Hematopoietic multipotent progenitor cell treated with erythropoietin and hydrocortisone succinate and interleukin-3 and kit ligand, for 17 days (in vitro differentiated cells): ENCODE measurements at places on chromosomes 4 and X.

DNA sequence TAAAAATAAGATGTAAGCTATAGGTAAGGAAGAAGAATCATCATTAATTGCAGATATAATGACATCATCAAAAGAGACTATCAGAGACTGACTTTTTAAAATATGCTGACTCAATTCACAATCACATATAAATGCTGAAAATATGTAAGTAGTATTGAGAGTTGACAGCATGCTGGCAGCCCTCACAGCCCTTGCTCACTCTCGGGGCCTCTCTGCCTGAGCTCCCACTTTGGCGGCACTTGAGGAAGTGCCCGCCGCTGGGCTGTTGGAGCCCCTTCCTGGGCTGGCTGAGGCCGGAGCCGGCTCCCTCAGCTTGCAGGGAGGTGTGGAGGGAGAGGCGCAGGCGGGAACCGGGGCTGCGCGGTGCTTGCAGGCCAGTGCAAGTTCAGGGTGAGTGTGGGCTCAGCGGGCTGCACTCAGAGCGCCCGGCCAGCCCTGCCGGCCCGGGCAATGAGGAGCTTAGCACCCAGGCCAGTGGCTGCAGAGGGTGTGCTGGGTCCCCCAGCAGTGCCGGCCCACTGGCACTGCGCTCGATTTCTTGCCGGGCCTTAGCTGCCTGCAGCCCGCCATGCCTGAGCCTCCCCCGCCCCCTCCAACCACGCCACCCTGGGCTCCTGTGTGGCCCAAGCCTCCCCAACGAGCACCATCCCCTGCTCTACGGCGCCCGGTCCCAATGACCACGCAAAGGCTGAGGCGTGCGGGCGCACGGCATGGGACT, 68.9 kb downstream of the RAB28 start:
- no peak for DNase-seq

DNA sequence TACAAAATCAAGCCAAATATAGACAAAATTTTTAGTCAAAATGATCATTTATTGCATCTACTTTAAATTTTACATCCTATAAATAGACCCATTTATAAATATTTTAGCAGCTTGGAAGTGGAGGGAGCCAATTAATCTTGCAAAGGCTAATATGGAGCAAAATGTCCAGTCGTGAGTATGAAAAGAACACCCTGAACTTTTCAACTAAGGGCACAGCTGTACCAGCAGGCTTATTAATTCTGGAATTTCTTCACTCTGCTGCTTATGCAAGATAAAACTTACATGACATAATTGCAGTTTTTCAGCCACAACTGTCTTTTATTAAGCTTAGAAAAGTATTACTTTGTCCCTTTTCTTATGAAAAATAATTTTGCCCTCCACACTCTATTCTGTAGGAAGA, 22.9 kb upstream of the USP53 start:
- no peak for DNase-seq

DNA sequence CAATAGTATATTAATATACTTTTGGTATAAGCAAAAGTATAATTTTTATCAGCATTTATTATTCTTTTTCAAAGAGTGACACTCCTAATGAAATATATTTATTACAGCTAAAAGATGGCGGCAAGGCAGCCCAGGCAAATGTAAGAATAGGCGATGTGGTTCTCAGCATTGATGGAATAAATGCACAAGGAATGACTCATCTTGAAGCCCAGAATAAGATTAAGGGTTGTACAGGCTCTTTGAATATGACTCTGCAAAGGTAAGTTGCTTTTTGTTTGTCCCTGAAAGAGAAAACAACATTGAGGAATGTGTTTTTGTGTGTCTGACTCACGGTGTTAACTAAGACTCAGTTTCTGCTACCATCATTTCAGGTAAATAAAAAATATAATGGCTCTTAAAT, 71.9 kb downstream of the PDLIM5 start:
- no peak for DNase-seq

DNA sequence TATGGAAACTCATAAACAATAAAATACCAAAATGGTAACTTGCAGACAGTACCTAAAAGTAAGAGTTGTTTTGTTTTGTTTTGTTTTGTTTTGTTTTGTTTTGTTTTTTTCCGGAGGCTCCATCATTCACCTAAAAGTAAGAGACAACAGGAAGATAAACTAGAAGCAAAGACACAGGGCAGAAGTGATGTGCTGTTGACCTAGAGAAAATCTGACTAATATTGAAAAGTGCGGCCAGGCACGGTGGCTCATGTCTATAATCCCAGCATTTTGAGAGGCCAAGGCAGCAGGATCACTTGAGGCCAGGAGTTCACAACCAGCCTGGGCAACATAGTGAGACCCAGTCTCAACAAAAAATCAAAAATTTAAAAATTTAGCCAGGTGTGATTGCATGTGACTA, 5.6 kb upstream of the CENPC start:
- DNase-seq: no peak

- DNase-seq: no peak
Observed at GRCh38 chrX:120672389-120672788, 42.5 kb upstream of the C1GALT1C1 start.

DNA sequence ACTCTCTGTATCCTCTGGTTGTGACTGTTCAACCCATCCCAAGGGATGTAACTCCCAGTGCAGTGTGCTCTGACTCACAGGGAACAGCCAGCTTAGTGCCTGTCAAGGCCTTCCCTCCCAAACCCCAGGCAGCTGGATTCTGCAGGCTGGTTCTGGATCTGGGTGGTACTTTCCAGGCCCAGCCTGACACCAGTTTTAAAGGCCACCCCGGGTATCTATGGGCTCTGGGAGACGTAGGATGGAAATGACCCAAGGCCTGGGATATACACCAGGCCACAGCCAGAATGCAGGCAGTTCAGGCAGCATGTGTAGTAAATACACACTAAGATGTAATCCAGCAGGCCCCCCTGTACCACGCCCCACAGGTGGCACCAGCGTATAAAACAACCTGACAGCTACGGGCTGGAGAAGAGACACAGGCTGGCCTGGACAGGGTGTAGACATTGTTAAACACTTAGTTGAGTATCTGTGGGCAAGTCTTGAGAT, 64.2 kb downstream of the SPINK2 start:
- no peak for DNase-seq

DNA sequence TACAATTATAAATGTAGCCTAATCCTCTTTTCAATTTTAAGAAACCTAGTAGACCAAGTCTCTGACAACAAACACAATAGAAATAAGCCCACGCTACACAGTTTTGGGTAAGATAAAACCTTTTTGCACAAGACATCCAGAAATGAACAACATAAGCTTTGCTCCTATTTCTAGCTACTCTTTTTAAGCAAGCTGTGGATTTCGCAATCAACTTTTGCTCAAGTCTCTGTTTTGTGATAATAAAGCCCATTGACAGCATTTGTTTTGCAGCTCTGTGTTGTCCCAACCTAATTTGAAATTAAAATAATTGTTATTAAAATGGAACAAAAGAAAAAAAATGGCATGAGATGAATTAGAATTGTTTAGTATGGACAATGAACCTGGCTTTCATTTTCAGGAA, 287.9 kb upstream of the PUDP start:
- DNase-seq: no peak

GRCh38 chr4:186201535-186202230, 10.3 kb downstream of the CYP4V2 start:
- peak; percentile 22 for DNase-seq

GRCh38 chr4:79209822-79210635, 115.8 kb downstream of the NAA11 start:
- no peak for DNase-seq

- DNase-seq: no peak
Observed at GRCh38 chr4:1728061-1728980, 7.0 kb downstream of the TACC3 start.

- DNase-seq: no peak
Observed at GRCh38 chr4:69577245-69577644, 62.2 kb downstream of the UGT2A2 start.
